ENCODE measurements at places on chromosomes 1 and 21.

DNA sequence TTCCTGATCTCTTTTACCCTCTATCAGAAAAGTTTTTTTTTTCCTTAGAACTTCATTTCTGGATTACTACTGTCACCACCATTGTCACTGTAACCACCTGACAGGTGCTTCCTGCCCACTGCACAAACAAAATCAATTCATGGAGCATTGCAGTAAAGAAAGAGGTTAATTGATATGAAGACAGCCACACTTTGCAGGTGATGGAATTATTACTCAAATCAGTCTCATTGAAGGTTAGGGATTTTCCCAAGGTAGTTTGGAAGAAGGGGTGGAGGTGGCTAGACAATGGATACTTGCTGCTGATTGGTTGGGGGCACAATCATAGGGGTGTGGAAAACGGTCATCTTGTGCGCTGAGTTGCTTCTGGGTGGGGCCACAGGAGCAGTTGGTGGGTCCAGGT, 230.8 kb upstream of the CACYBP start:
- no peak for DNase-seq
- no peak overlapping the region for H3K27ac ChIP-seq
- no peaks in the 10 kb centered on the region for H3K36me3 ChIP-seq
- no peak overlapping the region for H3K4me3 ChIP-seq
- peaks cover 4% of the 10 kb centered on the region for H3K4me1 ChIP-seq
- H3K27me3 ChIP-seq, result no peaks in the 10 kb centered on the region

DNA sequence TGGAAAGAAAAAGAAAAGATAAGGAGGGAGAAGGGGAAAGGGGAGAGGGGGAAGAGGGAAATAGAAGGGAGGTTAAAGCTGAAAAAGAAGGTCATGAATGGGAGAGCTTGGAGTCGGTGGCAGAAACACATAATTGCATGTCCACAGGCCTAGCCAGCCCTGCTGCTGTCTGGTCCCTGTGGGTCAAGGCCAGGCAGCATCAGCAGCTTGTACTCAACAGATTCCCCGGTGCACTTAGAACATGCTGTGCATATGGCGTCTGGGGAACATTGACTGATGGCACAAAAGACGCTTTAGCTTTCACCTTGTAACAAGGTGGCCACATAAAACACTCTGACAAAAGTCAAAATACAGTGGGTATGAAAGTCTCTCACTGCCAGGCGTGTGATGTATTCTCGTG, 25.9 kb downstream of the COG2 start:
- no peaks in the 10 kb centered on the region for H3K27me3 ChIP-seq
- H3K4me3 ChIP-seq, result no peak overlapping the region
- H3K27ac ChIP-seq, result no peak overlapping the region
- DNase-seq, result no peak

DNA sequence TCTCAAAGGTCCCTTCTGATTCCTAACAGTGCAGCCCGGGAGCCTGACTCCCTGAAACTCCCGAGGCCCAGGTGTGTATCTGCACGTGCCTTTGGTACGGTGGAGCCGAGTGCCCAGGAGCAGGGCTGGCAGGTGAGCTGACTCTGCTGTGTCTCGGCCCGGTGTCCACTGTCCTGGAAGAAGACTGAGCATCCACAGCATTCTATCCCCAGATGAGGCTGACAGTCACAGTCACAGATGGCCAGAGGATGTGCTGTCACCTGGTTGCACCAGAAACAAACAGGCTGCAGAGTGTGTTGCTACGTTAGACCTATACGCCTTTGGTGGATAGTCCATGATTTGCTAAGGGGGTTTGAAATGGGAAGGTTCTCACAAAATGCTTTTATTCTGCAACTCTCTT, 9.8 kb downstream of the ETV3L start:
- H3K4me3 ChIP-seq, result no peak overlapping the region
- H3K27me3 ChIP-seq, result no peaks in the 10 kb centered on the region
- DNase-seq, result no peak

GRCh38 chr1:80751204-80751603, 1049.5 kb upstream of the ADGRL2 start:
- DNase-seq, result no peak
- no peaks in the 10 kb centered on the region for H3K4me1 ChIP-seq
- no peak overlapping the region for H3K27ac ChIP-seq
- H3K36me3 ChIP-seq, result no peaks in the 10 kb centered on the region

DNA sequence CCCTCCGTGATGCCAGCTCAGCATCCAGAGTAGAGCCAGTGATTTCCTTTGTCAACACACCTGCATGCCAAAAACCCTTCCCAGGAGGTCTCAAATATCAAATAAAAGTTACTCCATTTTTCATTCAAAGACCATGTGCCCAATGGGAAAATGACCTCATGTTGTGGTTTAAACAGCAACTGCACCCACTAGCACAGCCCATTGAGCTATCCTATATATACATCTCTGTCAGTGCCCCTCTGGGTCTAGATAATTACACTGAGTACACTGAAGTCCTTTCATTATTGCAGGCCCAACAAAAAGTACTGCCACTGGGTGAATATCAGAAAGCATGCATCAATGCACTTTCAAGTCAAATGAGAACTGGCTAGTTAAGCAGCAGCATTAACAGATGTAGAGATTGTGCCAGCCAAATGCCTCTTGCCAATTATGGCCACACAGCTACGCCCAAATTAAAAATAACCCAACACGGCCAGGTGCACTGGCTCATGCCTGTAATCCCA, 117.7 kb downstream of the SLC45A1 start:
- H3K27me3 ChIP-seq, result no peaks in the 10 kb centered on the region
- no peak for DNase-seq
- no peak overlapping the region for H3K27ac ChIP-seq

DNA sequence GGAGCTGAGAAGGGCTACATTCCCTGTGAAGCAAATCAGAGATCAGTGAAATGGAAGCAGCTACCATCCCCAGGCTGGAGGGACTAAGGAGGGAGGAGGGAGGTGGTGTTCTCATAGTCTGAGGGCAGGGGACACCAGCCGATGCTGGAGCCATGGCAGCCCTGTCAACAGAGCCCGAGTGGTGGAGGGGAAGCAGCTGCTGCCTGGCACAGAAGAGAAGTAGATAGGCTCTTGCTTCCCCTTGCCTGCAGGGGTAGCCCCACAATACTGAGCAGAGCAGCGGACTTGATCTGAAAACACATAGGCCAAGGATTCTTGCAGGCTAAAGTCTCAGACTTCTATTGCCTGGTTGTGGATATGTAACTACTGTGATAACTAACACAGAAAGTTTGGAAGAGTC, 255.1 kb downstream of the FGGY start:
- peaks cover 3% of the 10 kb centered on the region for H3K4me1 ChIP-seq
- no peak for DNase-seq
- no peaks in the 10 kb centered on the region for H3K27me3 ChIP-seq

DNA sequence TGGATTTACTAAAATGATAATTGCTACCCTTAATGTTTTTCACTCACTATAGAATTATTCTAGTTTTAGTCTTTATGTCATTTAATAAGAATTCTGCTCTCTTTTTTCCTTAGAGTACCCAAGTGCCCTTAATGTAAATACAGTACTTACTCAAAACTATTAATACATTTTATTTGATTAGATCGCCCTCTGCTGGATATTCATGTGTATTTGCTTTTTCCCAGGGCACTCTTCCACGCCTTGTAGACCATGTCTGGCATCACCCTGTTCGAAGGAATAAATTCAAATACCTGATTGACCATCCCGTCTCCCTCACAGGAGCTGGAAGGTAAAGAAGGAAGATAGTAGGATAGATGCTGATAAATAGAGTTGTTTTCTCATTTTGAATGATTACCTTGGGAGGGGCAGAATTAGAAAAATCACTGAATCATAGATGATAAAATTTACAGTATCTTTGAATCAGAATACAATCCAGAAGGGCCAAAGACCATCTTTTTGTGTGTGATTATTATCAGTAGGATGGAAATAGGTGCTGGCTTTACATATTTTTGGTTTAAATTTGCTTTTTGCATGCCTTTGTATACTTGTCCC, 4.1 kb downstream of the AXDND1 start:
- H3K36me3 ChIP-seq, result no peaks in the 10 kb centered on the region
- H3K27me3 ChIP-seq, result no peaks in the 10 kb centered on the region
- no peak for DNase-seq
- H3K4me1 ChIP-seq, result no peaks in the 10 kb centered on the region
- H3K27ac ChIP-seq, result no peak overlapping the region
- no peak overlapping the region for H3K4me3 ChIP-seq
